ENCODE measurements at places on chromosomes 1 and 21.

- no peak for DNase-seq
Observed at GRCh38 chr1:156931974-156932710, 11.7 kb downstream of the LRRC71 start.

DNA sequence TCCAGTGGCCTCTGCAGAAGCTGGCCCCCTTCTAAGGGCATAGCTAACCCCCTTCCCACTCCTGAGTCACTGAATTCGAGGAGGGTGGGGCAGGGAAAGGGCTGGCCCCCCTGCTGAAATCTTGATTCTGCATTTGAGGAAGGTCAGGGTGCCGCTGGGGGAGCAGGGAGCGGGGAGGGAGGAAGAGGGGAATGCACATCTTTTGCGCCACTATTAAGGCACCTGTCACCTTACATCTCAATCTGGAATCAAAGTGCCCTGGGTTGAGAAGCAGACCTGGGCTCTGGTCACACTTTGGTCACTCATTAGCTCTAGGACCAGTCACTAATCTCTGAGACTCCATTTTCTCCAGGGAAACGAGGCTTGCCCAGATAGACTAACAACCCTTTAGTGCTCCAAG, 62.0 kb downstream of the TOR1AIP2 start:
- DNase-seq = no peak

GRCh38 chr1:168972225-168972624, 134.3 kb upstream of the ATP1B1 start:
- no peak for DNase-seq

DNA sequence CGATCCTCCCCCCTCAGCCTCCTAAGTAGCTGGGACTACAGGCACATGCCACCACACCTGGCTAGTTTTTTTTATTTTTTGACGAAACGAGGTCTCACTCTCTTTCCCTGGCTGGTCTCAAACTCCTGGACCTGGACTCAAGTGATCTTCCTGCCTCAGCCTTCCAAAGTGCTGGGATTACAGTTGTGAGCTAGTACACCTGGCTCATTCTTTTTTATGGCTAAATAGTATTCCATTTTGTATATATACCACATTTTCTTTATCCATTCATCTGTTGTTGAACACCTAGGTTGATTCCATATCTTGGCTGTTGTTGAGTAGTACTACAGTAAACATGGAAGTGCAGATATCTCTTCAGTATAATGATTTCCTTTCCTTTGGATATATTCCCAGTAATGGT, 62.3 kb upstream of the RCC1 start:
- DNase-seq = no peak

DNA sequence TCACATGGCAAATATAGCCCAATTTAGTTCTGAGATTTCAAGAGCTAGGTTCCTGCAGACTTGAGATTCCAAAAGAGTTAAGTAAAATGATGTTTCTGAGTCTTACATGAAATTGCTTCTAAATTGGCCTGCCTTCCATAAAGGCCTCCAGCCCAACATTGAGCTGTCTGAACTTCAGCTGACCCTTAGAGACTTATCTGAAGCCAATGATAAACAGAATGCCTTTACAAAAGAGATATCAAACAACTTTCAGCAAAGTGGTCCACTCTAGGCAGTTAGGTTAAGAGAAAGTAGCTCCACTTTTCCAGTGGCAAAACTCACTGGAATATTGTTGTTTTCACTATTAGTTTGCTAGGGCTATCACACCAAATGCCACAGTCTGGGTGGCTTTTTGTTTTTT, 6.3 kb upstream of the RC3H1 start:
- DNase-seq = no peak

DNA sequence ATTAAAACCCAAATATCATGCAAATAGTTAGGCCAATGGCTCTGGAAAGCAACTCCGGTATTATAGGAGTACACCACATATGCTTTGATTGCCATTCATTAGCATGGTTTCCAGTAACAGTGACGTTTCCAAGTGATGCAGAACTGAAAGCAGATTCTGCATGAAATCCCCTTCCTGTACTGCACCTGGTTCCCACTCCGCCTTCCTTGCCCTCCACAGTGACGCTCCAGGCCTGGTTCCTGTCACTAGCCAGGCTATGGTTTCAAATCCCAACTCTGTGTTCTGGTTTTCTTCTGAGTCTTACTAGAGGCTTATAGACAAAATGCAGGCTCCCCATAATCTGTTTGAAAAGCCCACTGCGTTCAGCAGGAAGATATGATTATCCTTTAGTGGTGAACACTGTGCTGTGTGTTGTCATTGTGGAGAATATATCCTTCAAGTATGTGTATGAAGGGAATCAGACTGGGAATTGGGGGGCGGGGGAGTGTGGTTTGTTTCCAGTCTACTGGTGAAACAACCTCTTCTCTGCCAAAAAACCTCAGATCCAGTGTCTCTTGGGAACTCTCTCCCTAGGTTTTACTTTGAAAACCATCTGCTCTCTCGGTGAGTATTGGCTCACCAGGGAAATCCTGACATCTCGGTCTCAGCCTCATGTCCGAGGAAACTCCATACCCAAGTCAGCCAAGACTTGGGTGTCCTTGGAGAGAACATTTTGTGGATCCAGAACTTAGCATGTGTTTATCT, 78.7 kb downstream of the TYW3 start:
- peak; percentile 15 for DNase-seq

GRCh38 chr1:200372095-200372884, 37.5 kb downstream of the ZNF281 start:
- DNase-seq = no peak

- no peak for DNase-seq
Observed at GRCh38 chr1:47229886-47230691, 1.9 kb downstream of the TAL1 start.

GRCh38 chr1:160205242-160206035, at the start of gene PEA15:
TSS of gene PEA15 (plus strand) at chr1:160205384. CDS start at chr1:160211545, 6,161 bp downstream.
- peak; percentile 88 for DNase-seq

DNA sequence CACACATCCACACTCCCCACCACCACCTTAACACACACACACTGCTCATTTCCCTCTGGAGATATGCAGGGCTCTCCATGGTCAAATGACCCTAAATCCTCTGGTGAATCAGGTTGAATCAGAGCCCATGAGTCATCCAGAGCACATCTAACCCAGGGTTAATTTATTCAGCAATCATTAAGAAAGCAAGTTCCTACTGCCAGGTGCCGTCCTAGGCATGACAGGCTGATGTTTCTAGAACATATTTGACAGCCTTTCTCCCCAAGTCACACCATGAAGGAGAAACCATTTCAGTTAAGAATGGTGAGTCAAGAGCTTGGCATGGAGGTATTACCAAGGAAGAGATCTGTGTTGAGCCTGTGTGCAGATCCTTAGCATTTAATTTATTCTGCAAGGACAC, 194.3 kb upstream of the CAMK1G start:
- DNase-seq = no peak

Data from germinal center (tissue), 1 donor.